ENCODE measurements at places on chromosomes 13 and 19.

- DNase-seq, result peak; percentile 26
Observed at GRCh38 chr13:24737042-24737441, 26.9 kb upstream of the RNF17 start.

DNA sequence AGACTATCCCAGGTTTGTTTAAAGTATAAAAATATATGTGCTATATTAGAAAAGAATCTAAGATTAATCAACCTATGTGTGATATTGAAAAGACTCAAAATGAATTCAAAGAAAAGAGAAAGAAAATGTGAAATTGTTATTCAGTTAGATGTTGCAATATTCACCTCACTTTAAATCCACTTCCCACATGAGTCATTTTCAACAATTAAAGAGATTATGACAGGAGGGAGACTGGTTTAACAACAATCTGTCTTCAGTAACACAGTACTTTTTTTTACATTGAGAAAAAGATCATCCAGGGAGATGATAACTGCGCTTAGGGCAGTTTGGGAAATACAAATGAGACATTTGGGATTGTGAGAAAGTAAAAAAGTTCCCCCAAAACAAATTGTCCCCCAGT, 1246.2 kb downstream of the SLITRK1 start:
- no peak for DNase-seq

DNA sequence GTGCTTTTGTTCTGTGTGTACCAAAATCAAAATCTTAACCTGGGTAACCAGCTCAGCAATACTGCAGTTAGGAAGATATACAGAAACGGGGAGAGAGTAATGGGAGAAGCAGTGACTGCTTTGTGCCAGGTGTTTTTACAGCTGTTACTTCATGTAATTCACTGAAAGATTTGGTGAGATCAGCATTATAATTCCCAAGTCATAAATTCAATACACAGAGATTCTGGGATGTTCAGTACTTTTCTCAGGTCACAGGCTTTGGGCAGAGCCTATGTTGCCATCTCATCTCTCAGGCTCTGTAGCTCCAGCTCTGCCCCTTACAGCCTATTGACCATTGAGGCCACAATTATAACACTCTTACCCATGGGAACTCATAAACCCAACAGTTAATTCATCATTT, 138.5 kb downstream of the ZAR1L start:
- DNase-seq, result no peak

DNA sequence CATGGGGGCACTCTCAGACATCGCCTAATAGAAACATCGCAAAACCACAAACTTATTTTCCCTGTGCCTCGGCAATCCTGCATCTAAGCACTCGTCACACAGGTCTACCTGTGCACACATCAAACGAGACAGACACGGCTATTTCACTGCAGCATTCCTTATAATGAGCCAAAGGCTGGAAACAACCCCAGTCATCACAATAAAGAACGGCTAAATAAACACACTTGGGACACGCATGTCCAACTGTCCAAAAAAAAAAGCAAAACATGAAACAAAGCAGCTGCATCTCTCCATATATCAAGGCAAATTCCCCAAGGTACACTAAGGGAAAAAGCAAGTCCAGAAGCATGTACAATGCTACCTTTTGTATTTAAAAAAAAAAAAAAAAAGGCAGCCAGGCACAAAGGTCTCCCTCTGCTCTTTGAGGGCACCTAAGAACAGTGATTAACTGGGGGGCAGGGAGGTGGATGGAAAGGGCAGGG, 27.2 kb upstream of the CCNP start:
- DNase-seq, result no peak

DNA sequence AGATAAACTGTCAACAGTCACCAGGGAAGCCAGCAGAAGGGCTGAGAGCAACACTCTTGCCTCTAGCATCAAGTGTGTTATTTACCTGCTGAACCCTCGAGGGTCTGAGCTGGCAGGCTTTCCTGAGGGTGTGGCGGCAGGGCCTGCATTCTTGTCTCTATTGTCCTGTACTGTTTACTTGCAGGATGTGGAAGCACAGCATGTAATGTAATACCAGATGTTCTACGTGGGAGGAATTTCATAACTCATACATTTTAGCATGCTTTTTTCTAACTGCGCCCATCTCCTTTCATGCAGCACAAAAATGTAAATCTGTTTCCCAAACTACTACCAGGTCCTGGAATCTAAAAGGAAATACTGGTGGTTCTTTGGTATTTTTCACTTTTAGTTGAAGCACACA, 153.1 kb downstream of the RGCC start:
- no peak for DNase-seq

DNA sequence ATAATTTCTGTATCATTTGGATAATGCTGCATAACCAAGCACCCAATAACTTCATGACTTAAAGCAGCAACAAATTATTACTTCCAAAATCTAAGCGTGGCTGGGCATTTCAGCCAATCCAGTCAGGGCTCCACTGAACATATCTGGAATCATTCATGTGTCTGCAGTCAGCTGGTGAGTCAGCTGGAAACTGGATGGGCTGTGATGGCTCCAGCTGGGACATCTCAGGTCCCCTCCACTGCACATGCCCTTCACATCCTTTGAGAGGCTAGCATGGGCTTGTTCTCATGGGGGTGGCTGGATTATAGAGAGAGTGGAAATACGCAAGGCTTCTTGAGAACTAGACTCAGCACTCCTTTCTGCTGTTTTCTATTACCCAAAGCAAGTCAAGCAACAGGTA, 961.9 kb downstream of the DIAPH3 start:
- DNase-seq, result no peak

GRCh38 chr19:5232798-5233505, 107.7 kb downstream of the PTPRS start:
- DNase-seq, result no peak

DNA sequence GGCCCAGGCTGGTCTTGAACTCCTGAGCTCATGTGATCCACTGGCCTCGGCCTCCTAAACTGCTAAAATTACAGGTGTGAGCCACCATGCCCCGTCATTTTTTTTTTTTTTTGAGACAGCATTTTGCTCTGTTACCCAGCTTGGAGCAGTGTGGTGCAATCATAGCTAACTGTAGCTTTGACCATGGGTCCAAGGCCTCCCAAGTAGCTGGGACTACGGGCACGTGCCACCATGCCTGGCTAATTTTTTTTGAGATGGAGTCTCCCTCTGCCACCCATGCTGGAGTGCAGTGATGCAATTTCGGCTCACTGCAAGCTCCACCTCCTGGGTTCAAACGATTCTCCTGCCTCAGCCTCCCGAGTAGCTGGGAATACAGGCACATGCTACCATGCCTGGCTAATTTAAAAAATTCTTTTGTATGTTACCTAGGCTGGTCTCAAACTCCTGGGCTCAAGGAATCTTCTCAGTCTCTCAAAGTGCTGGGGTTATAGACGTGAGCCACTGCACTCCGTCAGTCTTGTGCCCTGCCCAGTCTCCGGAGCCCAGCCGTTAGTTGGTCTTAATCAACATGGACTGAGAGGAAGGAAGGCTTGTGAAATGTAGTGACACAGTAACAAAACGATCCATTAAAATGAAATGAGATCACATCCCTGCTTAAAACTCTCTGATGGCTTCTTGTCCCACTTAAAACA, 1.4 kb upstream of the LRG1 start:
- DNase-seq, result no peak

DNA sequence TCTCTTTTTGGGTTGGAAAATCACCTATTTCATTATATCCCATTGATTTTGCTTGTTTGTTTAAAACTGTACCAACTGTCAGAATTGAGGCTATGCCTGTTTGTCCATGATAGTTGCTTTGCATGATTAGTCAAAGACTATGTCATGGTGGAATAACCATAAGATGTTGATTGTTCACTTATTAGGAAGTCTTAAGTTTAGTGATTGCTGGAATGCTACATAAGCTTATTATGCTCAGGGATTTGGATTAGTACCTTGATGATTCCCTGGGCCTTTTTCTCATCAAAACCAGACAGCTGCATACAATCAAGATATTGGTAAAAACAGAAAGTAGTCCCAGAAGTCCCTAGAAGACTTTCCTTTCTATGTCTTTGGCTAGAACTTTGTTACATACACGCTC, 954.7 kb downstream of the PCDH9 start:
- DNase-seq, result no peak

GRCh38 chr19:46049597-46049996, 8.8 kb upstream of the IGFL4 start:
- DNase-seq, result no peak

- DNase-seq, result no peak
Observed at GRCh38 chr13:88248393-88248792, 577.2 kb downstream of the SLITRK5 start.

DNA sequence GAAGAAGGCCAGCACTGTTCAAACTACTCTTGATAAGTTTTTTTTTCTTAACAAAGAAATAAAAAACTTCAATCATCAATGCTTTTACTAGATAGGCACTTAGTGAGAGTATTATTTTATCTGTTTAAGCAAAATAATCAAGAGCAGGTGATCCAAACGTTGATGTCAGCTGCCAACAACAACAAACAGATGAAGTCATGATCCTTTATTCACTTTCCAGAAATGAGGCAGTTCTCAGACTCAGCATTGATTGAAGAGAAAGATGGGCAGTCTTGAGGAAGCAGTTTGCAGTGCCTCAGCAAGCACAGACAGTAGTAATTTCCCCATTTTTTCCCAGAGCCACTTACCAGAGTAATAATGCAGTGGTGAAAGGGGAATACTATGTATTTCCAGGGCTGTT, 38.4 kb upstream of the CSNK1A1L start:
- DNase-seq, result no peak

- DNase-seq, result no peak
Observed at GRCh38 chr13:52642131-52642530, at the start of gene HNRNPA1L2. Gene HNRNPA1L2, plus strand, starts transcription at chr13:52642431. Its CDS starts 62 bp downstream, at chr13:52642493.

GRCh38 chr19:48837051-48837524, 797 bp upstream of the HSD17B14 start:
- peak; percentile 93 for DNase-seq

GRCh38 chr19:42292042-42292960, 9.6 kb upstream of the PRR19 start:
- no peak for DNase-seq

- no peak for DNase-seq
Observed at GRCh38 chr13:83311886-83312577, 570.2 kb downstream of the SLITRK1 start.

GRCh38 chr13:37889102-37889501, 19.5 kb upstream of the TRPC4 start:
- no peak for DNase-seq

GRCh38 chr13:75073786-75074185, 408.2 kb downstream of the TBC1D4 start:
- DNase-seq, result no peak

- no peak for DNase-seq
Observed at GRCh38 chr19:55228015-55228391, 560 bp downstream of the TMEM86B start.
